ENCODE measurements at places on chromosomes 6 and 20. TPM values are rescaled to one million over a fixed set of nuclear protein-coding genes. Genes with fewer than 3 reads are reported as not detected.

Gene EPM2A
- 14.3 TPM for total RNA-seq

DNA sequence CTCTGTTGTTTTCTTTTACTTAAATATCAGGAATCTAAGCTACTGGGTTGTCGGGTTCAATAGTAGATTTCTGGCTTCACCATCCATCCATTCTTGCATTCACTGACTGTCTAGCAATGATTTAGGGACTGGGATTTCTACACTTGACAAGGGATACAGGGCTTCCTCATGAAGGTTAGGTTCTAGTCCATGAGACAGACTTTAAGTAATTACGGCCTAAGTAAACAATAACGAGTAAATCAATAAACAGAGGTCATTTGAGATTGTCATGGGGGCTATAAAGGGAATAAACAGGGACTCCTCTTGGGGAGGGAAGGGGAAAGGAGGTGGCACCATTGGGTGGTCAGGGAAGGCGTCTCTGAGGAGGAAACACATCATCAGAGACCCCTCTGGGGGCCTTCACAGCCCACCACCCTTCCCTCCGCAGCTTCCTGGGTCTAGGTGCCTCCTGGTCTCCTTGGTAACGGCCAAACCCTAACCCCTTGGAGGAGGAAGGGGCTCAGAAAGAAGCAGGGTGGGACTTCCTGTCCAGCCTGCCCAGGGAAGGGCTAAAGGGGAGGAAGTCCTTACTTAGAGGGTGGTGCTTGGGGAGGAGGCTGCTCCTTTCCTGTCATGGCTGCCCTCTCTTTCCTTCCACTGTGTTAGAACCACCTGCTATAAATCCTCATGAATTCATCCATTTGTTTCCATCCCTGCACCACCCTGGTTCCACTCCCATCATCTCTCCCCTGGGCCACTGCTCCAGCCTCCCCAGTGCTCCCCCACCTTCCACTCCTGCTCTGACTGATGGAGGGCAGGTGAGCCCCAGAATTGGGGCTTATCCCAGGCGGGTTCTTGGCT lies 33.3 kb downstream of the BPIFB4 start:
- no peak for DNase-seq

DNA sequence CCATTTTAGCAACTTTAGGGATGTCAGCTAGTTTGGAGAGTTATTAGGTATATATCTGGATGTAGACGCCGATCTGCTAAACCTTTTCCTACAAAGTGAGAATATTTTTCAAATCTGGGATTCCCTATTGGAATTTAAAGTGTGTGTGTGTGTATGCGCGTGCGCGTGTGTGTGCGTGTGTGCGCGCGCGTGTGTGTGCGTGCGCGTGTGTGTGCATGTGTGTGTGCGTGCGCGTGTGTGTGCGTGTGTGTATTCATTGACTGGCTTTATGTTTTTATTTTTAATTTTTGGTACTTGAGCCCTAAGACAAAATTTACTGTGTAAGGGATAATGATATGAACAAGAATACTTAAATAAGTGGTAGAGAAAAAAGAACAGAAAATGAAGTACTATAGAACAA lies 8.1 kb downstream of the PRL start:
- DNase-seq = no peak

DNA sequence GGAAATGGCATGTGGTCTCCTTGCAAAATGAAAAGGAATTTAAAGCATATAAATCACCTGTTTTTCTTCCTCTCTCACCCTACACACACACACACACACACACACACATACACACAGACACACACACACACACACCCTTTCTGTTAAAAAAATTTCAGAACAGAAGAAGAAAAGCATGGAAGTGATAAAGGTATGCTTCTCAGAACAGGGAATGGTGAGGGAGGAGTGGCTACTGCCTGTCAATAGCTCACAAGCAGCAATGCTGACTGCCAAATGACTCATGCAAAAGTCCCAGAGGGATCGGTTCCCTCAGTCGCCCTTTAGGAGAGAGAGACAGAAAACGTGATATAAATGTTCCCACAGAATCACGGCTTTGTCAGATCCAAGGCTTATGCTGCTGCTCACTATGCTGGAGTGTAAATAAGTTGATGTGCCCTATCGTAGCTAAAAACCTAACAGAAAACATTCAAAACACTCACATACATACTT lies 102.6 kb downstream of the IBTK start:
- DNase-seq = no peak

GRCh38 chr20:46356195-46357029 lies 48.1 kb upstream of the CDH22 start:
- no peak for DNase-seq

- no peak for DNase-seq
Measured at GRCh38 chr6:126753606-126754005, 364.9 kb upstream of the RSPO3 start.

Gene RWDD1
- total RNA-seq = 16.2 TPM

DNA sequence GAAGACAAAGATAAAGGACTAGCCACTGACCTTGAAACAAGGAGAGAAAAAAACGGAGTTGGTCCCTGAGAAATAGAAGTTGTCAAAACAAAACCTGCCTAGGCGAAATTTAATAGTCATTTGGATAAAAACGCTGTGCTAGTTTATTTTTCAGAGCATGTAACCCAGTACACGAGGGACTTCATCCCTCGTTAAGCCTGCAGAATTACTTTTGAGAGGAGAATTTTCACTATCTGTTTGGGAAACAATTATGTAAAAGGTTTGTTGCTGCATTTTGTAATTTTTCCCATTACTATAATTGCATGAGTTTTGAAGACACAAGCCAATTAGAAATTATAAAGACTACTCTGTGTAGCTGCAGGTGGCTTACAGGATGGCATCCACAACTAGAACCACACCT lies 71.6 kb upstream of the MAP3K7 start:
- no peak for DNase-seq

- DNase-seq = no peak
Measured at GRCh38 chr6:123806561-123806960, 2.9 kb downstream of the NKAIN2 start.

DNA sequence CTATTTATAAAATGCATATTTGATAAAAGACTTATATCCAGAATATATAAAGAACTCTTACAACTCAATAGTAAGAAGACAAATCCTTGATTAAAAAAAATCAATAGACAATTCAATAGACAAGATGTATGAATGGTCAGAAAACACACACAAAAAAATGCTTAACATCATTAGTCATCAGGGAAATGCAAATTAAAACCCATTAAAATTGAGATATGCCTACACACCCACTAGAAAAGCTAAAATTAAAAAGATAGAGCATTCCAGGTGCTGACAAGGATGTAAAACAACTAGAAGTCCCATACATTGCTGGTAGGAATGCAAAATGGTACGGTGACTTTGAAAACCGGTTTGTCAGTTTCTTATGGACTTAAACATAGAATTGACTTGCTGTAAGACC lies 127.1 kb downstream of the TFAP2B start:
- no peak for DNase-seq

Gene TMEM217
- 13.7 TPM for total RNA-seq

DNA sequence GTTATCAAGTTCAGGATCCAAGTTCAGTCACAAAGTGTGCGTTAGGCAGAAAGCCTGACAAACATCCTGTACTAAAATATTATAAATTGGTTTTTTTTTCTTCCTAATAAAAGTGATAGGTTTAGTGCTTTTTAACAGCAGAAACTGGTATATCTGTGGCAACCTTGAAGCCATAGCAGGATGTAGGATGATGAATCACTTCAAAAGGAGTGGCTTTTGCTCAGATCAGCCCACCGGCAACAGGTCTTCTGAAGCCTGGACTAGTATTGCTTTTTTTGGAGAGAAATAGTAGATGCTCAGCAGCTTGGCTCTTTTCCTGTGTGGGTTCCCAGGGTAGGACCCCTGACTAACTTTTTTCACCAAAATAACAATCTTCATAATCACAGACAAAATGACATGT lies 190.8 kb downstream of the EPM2A start:
- DNase-seq = no peak

- no peak for DNase-seq
Measured at GRCh38 chr6:167127785-167128531, 5.1 kb downstream of the CCR6 start.

GRCh38 chr6:158766621-158767455 lies 52.3 kb downstream of the EZR start:
- DNase-seq = no peak

- no peak for DNase-seq
Measured at GRCh38 chr6:128964233-128964755, 81.4 kb downstream of the LAMA2 start.

Gene RFX6
- not detected for total RNA-seq

- no peak for DNase-seq
Measured at GRCh38 chr6:53469163-53469562, 75.7 kb downstream of the GCLC start.

Gene ERVFRD-1
- under 0.01 TPM for total RNA-seq

- no peak for DNase-seq
Measured at GRCh38 chr6:103027271-103027931, 1633.9 kb downstream of the GRIK2 start.

DNA sequence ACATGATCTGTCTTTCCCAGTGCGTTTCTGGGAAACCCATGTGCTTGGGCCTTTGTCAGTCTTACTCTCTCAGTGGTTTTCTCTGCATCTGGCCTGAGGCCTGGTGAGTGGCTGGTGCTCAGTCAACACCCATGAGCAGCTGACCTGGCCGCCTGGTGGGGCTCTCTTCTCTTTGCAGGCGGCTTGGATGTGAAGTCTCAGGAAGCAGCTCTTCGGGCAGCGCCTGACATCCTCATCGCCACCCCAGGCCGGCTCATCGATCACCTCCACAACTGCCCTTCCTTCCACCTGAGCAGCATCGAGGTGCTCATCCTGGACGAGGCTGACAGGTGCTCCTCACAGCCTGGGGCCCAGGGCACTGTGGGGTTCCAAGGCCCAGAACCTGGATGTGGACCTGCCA lies 10.8 kb downstream of the DDX27 start:
- peak; percentile 13 for DNase-seq

- no peak for DNase-seq
Measured at GRCh38 chr20:43936104-43936770, 21.6 kb downstream of the TOX2 start.

- DNase-seq = peak; percentile 20
Measured at GRCh38 chr6:152170702-152171667, 363.5 kb downstream of the ESR1 start.

Gene CGA
- total RNA-seq = not detected

Gene NR2E1
- total RNA-seq = not detected

Gene DEFB132
- not detected for total RNA-seq

Gene CDSN
- under 0.01 TPM for total RNA-seq

DNA sequence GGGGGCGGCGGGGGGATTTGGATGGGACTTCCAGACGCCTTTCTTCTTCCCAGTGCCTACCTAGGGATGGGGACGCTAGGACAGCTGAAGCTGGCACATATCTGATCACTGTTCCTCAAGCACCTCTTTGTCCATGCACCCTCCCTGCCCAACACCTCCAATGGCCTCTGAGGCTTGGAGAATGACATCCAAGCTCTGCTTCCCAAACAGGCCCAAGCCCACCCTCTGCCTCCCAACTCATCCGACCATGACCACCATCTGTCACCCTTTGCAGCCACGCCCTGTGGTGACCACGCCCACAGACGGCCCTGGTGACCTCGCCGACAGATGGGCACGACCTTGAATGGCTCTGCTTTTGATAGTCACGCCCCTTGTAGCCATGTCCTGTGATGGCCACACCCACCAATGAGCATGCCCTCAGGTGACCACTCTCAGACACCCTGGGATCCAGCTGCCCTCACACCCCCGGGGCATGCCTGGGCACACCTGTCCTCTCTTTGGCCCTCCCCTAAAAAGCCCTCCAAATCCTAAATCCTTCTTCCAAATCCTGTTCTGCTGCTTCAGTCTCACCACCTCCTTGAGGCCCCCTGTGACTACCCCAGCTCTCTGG lies 51.0 kb downstream of the SSR1 start:
- no peak for DNase-seq

Gene OR2J3
- not detected for total RNA-seq

DNA sequence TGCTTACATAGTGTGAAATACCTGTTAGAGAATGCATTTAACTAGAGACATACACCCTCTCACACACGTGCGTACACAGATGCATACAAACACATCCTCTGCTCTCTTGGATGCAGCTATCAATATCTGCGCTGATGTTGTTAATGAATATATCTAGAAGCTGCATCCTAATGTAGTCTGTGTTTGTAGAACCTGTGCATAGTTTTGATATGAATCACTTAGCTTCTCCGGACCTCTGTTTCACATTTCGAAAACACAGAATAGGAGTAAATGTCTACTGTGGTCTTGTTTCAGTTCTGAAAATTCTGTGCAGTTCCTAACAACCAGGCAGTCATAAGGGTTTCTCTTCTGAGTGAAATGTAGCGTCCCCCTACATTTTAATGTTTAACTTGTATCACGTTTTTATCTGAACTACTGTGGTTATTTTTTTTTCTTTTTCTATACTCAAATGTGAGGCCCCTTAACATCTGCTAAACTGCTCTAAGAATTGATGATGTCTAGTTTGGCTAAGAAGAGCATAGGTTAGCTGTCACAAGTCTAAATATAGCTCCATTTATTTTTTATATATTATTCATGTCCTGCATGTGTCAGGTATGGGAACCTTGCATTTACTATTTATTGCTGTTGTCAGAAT lies 254.5 kb downstream of the TMEM242 start:
- DNase-seq = no peak

DNA sequence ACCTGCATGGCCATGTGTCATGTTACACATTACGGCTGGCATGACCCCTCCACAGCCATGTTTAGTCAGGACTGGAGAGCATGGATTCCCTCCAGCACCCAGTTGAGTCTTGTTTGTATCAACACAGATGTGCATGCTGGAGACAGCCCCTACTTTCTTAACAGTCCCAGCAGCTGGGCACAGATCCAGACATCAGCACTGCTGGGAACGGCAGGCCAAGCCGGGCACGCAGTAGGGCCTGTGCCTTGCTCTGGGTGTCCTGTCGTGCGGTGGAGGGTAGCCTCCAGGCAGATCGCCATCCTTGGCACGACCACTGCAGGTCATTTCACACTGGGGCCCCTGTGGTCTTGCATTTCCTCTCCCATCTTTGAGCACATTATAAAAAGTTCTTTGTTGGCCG lies 381.4 kb downstream of the SMOC2 start:
- no peak for DNase-seq

- no peak for DNase-seq
Measured at GRCh38 chr20:37523911-37524700, 3.1 kb downstream of the NNAT start.

Gene SAPCD1
- 0.27 TPM for total RNA-seq

DNA sequence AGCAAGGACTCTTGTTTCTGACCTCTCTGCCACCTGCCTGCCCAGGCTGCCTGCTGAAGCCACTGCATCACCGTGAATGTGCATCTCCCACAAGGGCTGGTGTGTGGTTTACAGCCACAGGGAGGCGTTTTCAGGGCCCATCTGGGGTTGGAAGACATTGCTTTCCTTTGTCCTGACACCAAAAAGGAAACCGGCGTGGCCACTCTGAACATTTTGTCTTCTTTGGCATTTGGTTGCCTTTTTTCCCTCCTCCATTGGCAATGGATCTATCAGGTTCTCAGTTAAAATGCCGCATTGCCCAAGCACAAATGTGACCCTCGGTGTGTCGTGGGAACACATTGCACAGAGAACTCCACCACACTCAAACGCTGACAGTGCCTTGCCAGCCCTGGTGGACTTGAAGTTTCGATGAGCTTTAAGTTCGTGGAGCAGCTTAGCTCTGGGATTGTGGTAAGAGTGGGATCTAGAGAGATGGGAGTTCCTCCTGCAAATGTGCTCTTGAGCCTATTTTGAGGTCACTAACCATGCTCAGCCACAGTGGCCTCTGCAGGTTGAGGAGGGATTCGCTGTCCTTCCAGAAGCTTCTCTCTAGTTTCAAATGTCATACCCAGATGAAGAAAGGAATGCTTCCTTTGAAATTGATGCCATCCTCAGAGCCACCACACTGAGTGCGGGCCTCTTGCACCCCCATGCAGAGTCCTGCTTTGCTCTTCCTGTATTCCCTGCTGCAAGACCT lies 14.8 kb upstream of the PCK1 start:
- DNase-seq = no peak

Gene PMEPA1
- 1.9 TPM for total RNA-seq
